Left lobe of liver (tissue), 2 donors: ENCODE measurements at places on chromosomes 16 and 17. TPM values are rescaled to one million over a fixed set of nuclear protein-coding genes. Genes with fewer than 3 reads are reported as not detected.
A peak's percentile ranks its signal among the peaks of the same experiment; 100 is the strongest.

KRTAP4-6 gene
- total RNA-seq: not detected

DNA sequence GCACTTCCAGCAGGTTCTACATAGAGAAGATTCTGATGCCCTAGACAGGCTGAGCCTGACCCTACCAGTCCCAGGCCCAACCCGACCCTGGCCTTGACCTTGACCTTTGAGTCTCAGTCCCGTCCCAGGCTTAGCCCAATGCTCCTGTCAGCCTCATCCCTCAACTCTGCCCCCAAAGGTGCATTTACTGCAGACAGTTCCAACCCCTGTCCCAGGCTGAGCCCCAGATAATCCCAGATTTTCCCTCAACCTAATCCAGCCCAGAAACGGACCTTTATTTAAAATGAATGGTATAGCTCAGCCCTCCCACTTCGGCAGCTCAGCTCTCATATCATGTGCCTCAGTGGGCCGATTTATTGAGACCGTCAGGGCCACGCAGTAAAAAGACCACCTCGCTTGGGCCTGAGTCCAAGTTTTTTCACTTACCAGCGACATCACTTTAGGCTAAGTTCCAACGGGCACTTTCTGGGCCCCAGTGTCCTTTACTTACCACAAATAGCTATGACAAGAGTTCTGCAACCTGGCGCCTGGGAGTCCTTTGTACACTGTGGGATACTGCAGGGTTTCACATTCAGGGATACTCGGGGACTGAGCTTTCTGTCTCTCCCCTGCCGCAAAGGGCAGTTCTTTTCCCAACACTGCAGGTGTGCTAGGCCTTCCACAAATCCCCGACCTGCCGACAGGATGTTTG, 89.5 kb downstream of the WSCD1 start:
- no peak for DNase-seq

DNA sequence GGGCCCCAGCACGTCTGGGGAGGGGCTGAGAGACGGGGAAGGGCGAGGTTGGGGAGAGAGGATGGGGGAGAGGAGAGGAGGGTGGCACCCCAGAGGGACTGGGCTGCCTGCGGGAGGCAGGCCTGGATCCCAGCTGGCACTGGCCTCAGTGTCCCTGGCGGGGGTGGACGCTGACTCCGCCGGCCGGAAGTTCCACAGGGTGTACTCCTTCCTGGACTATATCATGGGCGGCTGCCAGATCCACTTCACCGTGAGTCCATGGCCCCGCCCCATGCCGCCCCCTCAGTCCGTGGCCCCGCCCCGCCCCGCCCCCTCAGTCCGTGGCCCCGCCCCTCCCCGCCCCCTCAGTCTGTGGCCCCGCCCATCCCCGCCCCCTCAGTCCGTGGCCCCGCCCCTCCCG, 11.3 kb downstream of the CPNE7 start:
- no peak for DNase-seq

DNA sequence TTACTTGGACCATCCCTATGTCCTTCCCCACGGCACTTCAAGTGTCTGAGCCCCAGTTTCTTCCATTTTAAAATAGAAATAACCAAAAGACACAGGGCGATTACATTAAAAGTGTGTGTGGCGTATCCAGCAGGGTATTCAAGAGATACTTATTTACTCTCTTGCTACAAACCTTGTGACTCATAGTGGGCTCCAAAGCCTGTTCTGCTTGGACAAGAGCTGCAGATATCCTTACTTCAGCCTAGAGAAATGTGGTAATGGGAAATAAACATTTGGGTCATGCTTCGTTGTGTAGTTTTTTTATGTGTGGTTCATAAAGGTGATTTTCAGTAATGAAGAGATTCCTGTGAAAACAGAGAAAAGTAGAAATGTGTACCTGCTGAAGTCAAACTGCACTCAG, 288.9 kb upstream of the CDH11 start:
- no peak for DNase-seq

DNA sequence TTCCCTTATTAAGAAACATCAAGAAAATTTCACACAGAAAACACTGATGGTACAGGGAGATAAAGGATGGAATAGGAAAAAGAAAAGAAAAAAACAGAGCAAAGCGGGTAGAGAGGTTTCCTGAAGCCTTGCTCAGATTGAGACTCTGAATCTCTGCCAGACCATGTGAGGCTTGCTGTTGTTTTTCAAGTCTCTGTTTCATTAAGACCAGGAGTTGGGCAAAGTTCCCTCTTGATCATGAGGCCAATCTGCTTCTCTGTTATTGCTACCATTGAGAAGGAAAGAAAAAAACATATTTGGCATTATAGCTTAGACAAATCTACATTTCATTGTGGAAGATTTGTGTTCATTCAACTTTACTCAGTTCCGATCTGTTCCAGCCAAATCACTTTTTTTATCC, 201.6 kb upstream of the SOX9 start:
- DNase-seq: no peak

GRCh38 chr16:76118344-76118743, 158.9 kb upstream of the CNTNAP4 start:
- no peak for DNase-seq

TMEM235 gene
- total RNA-seq: not detected

DNA sequence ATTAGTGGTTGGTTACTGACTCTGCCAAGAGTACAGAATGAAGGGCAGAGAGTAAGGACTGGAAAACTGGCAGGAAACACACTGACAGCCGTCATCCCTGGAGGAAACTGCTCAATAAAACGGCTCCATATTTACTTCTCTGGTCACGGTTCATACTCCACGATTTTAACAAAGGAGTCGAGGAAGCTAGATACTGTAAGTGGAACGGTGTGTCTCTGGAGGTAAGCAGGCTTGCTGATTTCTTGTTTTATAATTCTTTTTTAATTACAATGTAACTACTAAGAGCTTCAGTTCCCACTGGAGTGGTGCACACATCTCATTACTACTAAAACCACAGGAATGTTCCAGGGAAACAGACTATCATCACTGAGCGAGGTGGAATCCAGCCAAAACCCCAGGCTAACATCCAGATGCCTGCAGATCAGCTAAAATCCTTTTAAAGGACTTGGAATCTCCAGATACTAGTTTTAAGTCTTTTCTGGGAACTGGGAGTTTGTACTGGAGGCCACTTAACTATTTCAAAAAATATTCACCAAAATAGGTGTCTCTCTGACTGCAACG, 17.8 kb downstream of the SERPINF1 start:
- no peak for DNase-seq

RAB34 gene
- total RNA-seq: 4.9 TPM

DNA sequence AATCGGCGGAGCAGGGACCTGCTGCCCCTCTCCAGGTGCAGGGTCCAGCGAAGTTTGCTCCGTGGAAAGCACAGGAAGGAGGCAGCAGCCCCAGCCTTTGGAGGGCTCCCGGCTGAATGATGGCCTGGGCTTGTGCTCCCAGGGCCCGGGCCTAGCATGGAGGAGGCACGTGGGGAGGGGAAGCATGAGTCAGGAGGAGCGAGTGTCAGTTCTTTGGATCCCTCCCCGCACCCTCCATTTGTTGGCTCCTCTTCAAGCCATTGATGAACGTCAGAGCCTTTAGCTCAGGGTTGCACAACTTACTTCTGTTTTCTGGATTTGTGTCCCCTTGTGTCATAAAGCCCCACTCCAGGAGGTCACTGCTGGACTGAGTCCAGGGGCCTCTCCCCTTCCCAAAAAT, 25.8 kb downstream of the TTYH2 start:
- DNase-seq: no peak

GRCh38 chr17:19750020-19750572, 2.0 kb upstream of the ALDH3A1 start:
- no peak for DNase-seq

DNA sequence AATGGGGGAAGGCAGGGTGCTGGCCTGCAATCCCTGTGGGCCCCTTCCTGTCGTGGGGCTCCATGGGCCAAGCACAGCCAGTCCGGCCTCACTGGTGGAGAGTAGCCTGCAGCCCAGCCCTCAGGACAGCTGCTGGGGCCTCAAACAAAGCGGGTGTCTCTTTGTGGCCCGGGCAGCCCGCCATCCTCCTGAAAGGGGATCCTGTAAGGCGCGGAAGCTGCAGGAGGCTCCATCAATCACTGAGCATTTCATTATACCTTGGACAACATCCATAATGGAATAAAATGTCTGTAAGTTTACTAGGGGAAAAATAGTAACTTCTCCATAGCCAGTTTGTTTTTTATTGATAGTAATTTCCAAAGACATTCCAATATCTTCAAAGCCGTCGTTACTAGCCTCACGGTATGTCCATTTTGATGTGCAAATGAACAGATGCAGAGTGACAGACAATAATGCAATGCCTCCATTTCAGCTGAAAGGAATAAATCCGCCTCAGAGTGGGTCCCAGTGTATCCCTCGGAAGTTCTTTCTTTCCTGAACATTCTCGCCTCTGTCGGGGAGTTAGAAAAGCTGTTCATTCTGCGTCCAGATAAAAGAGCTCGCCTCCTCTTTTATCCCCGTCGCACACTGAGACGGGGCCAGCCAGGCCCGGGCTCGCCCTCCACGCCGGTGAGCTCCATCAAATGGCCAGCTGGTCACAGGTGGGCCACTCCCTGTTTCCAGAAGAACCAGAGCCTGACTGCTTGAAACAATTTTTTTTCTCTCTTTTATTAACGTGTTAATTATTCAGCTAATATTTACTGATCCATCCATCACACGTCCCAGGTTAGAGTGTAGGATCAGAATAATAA, 14.4 kb downstream of the WSCD1 start:
- no peak for DNase-seq

- DNase-seq: no peak
These were observed 58.8 kb downstream of the CDH13 start for GRCh38 chr16:82685526-82685925.

DNA sequence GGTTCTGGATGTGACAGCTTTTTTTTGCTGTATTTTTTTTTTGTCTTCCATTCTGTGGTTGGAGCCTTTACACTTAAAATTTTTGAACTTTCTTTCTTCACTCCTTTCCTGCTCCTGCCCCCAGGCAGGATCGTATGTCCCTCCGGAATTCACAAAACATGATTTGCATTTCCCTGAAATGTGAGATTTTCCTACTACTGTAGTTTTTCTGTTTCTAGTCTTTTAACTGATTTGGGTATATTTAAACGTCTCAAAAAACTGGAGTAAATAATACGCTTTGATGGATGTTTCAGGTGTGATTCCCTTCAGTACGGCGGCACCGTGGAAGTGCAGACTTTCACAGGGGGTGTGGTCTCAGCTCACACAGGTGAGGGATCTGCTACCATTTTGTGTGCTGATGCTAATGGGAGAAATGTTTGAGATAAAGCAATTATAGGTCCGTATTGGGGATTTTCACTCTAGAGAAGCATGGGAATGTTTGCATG, 686 bp downstream of the SRCAP start:
- DNase-seq: no peak

DNA sequence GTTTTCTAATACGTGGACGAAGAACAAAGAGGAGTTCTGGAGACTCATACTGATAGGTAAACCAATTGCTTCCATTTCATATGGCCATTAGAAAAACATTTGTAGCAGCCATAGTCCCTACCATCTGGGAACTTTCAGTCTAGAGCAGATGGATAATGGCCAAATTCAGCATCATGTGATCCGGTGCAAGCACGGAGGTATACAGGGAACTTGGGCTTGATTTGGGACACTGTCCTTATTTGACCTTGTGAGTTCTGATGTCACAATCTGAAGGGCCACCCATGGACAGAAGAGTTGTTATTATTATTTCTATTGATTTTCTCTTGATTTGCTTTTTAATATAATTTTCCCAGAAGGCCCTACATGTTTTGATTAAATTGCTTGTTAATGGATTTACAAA, 154.6 kb upstream of the ZNF267 start:
- DNase-seq: no peak

- no peak for DNase-seq
These were observed 27.8 kb downstream of the CASKIN2 start for GRCh38 chr17:75487351-75488070.

ADGRG1 gene
- total RNA-seq: 5.1 TPM

SPIRE2 gene
- total RNA-seq: 8.7 TPM

DNA sequence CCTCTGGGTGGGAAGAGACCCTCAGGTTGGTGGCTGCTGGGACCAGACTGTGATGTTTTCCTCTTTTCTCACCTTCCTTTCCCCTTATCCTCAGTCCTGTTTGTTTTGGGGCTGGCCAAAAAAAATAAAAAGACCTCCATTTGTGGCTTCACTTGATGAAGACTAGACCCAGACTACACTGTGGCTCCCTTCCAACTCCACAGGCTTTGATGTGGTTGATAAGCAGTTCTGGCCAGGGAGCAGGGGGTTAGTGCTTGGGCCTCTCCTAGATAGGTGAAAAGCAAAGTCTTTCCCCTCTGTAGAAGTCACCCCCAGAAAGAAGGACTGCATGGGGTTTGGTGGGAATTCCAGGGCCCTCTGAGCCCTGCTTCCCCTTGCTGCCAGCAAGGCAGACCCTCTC, 11.2 kb upstream of the ADAM11 start:
- no peak for DNase-seq

DNA sequence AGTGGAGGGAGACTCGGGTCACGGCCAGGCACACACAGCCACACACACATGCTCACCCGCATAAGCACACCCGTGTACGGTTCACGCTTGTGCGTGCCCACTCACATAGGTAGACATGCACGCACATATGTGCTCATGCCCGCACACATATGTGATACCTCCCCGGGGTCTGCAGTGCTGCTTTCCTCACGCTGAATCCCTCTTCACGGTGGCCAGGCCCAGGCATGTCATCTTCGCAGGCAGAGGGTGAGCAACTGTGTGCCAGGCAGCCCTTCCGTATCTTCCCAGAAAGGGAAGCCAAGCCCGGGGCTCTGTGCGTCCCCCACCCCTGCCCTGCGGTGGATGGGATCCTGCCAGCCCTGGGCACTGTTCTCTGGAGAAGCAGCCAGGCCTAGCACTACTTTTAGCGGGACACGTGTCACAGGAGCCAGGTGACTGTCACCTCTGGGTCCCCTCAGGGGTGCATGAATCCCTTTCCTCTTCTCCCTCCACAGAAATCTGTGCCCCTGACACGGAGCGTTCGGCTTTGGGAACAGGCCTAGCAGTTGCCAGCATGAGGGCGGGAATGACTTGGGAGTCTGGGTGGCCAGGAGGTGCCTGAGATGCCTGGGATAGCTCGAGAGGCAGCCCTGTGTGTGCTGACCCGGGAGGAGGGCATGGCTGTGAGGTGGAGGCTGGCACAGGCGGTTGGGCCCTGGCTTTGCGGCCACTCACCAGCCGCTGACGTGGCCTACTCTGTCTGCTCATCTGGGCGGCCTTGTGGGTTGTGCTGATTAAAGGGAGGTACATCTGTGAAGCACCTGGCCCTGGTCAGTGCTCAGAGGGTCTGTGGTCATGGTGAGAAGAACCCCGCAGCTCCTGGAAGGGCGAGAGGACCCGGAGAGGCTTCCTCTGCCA, 47.5 kb downstream of the BAIAP2 start:
- peak; percentile 89 for DNase-seq

DNA sequence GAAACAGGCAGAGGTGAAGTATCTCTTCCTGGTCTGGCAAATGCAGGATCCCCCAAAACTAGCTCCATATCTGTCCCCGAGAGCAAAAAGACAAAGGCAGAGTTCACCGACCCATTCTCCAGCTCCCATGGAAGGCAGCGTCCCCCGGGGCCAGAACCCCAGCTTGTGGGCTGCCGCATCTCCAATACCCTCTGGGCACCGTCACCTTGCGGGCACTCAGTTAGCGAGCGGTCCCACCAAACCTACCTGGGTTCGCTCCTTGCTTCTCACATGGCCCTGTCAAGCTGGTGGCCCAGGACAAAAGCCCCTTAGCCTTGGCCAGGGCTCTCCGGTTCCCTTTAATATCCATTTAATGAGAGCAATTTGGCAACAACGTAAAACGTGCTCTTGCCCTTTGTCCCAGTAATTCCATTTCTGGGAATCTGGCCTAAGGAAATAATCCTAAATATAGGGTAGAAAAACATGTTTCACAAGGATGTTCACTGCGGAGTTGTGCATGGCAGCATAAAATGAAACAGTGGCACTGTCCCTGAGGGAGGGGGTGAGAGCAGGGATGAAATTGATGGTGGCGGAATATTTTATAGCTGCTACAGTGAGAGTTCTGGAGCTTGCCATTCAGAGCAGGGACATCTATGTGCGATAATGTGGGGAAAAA, 157.1 kb downstream of the CMIP start:
- no peak for DNase-seq
